ENCODE measurements at places on chromosomes 13 and 19. TPM values are rescaled to one million over a fixed set of nuclear protein-coding genes. Genes with fewer than 3 reads are reported as not detected.

- no peak for DNase-seq
These were observed 42.0 kb downstream of the LNX2 start for GRCh38 chr13:27578121-27579030.

DNA sequence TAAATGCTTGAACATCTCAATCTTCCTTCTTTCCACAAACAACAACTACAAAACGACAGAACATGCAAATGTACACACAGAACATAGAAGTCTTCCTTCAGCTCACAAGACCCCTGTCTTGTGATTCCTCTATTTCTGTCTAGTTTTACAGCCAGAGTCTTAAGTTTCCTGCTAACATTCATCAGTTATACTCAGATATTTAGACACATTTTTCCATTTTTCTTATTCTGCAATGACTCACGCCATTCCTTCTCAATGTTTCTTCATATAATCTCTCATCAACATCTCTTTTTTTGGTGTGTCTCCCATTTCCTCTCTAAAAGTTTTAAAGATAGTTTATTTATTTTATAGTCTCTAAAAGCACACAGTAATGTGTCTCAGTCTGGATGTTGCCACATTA lies 1872.9 kb upstream of the PCDH20 start:
- DNase-seq, result no peak

DNA sequence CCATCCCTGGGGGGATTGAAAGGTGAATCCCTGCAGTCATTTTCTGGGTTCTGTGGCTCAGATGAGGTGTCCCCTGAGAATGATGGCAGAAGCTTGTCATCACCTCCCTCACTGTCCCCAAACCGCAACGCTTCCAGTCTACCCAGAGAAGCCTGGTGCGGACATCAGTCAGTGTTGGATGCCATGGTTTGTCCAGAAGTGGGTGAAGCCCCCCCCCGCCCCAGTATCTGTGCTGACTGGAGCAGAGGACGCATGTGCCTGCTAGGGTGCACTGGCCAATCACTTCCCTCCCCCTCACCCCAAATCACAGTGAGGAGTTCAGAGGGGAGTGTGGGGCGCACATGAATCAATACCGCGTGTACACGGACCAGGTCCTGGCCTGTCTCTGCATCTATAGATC lies 150.5 kb downstream of the TEX29 start:
- DNase-seq, result no peak

GRCh38 chr13:73870970-73871935 lies 263.0 kb downstream of the KLF12 start:
- peak; percentile 33 for DNase-seq

DNA sequence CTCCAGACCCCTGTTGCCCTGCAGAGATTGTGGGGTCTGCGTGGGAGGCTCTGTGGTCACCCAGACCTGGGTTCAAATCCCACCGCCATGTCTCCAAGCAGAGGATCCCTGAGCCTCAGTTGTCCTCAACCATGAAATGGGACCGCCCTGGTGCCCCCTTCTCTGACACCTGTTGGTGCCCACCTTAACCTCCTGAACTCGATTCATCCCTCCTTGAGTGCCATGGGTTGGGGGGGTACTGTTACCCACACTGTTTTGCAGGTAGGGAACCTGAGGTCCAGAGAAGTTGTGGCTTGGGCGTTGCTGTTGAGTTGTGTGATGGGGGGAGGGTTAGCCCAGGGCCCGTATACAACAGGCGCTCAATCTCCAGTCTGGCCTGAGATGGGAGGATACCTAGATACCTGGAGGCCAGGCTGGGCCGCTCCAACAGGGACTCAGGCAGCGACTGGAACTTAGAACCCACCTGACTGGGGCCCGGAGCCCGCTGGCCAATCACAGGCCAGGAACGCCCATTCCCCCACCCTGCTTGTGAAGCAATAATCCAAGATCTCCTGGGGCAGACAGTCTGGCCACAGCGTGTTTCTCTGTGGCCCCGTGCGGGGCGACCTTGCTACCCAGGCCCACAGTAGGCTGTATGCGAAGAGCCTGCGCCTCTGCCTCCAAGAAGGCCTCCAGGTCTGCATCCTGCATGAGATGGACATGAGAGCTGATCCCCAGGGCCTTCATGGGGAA lies 2.8 kb downstream of the ARID3A start:
- no peak for DNase-seq

HCST gene
- 3.0 TPM for polyA plus RNA-seq

- no peak for DNase-seq
These were observed 147.9 kb downstream of the LMO7 start for GRCh38 chr13:75784003-75784402.

- DNase-seq, result no peak
These were observed 9.6 kb downstream of the PEPD start for GRCh38 chr19:33512021-33512420.

GRCh38 chr19:17235300-17235970 lies 9.4 kb downstream of the OCEL1 start:
- DNase-seq, result peak; percentile 57

DNA sequence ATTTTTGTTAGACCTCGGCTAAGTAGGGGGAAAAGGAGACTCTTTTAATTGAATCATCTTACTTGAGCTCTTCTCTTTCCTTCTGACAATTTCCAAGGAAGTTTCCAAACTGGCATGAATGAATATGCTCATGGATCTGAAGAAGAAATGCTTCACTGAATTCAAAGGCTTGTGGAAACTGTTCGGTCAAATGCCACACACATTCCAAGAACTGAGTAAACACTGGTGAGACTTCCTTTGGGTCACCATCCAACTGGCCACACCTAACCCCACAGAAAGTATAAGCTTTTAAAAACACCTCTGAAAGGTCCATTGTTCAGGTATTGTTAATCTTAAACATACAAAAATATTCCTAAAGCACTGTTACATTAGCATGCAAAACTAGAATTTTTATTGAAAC lies 33.6 kb downstream of the MTMR6 start:
- no peak for DNase-seq

DNA sequence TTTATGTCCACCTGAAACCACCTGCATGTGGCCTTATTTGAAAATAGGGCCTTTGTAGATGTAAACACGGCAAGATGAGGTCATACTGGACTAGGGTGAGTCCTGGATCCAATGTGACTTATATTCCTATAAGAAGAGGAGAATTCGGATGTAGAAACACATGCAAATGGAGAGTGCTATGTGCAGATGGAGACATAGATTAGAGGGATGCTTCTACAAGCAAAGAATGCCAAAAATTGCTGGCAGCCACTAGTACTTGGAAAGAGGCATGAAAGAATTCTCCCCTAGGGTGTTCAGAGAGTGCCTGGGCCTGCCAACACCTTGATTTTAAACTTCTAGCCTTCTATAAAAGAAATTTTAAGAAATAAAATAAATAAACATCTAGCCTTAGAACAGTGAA lies 226.1 kb downstream of the RFC3 start:
- no peak for DNase-seq

ZNF835 gene
- polyA plus RNA-seq, result 7.3 TPM

NBEA gene
- 15.7 TPM for polyA plus RNA-seq

SIGLEC8 gene
- 0.07 TPM for polyA plus RNA-seq

DNA sequence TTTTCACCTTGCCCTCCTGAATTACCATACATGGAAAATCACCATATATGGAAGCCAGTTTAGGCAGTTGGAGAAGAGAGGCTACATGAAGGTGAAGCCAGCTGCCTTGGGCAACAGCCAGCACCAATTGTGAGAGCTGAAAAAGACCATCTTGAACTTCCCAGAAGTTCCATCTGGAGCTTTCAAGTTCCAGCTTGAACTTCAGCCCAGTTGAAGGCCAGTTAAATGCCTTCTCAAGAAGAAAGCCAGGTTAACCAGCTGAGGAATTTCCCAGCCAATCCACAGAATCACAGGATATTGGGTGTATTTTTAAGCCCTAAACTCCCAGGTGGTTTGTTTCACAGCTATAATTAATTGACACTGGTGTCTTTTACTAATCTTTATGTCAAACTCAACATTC lies 713.6 kb upstream of the MIR17HG start:
- DNase-seq, result no peak

PCDH9 gene
- 12.9 TPM for polyA plus RNA-seq

DNA sequence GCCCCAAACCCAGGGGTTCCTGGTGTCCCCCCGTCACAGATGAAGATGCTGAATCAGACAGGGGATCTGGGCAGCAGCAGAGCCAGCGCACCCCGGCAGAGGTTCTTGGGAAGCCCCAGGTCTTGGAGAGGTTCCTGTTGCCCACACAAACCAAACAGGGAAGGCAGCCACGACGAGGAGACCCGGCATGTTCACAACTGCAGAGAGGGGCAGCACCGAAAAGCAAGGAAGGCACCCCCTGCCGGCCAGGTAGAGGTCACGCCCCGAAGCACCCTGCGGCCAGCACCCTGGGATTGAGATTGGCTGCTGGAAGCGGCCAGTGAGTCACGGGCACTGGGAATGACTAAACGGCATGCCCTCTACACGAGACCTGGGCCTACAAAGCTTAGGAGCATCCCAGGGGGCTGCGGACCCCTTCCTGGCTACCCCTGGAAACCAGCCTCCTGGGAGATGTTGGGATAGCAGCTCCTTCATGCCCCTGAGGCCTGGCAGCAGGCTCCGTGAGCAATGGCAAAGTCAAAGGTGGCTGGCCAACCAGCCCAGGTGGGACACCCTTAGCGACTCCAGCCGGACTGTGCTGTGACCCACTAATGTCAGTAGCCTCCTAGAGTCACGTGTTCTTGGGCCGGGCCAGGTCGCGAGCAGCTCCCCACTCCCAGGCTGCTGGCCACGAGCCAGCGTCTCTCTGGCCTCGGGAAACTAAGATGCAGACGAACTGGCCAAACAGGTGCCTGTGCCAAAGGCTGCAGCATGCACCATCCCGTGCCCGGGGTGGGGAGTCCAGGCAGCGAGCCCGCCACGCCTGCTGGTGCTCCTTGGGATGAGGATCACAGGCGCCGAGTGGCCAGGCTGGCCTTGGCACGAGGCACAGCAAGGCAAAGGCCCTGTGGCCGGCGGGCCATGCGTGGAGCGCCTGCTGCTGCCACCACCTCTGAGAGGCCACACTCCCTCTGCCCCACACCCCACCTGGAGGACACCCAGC lies 43.2 kb downstream of the MLLT1 start:
- DNase-seq, result no peak

GRCh38 chr19:47416643-47416985 lies 2.7 kb downstream of the MEIS3 start:
- DNase-seq, result no peak

DNA sequence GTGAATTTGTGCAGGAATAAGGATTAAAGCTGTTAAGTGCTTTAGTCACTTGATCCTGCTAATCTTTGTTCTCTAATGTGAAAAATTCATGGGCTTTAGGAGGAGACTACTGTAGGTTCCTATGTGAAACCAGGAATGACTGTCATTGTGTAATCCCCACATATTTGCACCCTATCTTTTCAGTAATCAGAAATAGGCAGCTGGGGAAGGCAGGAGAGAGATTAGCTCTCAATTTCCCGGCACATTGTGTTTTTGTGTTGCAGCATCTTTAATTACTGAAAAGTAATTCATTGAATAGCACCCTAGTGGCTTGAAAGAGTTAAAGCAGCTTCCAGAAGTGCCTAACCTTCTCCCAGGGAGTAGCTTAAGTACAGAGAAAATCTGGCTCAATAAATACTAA lies 282.9 kb downstream of the OLFM4 start:
- no peak for DNase-seq

DNA sequence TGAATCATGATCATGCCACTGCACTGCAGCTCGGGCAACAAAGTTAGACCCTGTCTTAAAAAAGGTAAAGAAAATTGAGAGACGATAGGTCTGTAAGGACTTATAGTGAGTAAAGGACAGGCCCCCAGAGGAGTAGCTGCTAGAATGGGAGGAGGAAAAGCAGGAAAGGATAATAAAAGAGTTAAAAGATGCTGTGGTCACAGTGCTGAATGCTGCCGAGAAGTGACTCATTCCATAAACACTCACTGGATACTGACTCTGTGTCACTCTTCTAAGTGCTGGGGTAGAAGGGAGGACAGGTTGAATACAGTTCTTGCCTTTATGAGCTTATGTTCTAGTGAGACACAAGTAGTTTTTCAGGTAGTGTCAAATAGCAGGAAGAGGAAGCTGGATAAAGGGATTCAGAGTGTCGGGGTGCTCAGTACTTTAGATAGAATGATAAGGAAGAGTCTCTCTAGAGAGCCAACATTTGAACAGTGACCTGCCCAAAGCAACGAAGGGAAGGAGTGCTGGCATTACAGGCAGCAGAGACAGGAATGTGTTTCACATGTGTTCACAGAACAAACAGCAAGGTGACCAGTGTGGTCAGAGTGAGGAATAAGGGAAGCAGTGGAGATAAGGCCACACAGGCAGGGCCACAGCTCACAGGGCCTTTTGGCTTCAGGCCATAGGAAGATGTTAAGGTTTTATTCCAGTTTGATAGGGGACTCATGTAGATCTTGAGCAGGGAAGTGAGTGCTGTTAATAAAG lies 1240.5 kb downstream of the UQCRFS1 start:
- no peak for DNase-seq

C1QTNF9B gene
- not detected for polyA plus RNA-seq

DNA sequence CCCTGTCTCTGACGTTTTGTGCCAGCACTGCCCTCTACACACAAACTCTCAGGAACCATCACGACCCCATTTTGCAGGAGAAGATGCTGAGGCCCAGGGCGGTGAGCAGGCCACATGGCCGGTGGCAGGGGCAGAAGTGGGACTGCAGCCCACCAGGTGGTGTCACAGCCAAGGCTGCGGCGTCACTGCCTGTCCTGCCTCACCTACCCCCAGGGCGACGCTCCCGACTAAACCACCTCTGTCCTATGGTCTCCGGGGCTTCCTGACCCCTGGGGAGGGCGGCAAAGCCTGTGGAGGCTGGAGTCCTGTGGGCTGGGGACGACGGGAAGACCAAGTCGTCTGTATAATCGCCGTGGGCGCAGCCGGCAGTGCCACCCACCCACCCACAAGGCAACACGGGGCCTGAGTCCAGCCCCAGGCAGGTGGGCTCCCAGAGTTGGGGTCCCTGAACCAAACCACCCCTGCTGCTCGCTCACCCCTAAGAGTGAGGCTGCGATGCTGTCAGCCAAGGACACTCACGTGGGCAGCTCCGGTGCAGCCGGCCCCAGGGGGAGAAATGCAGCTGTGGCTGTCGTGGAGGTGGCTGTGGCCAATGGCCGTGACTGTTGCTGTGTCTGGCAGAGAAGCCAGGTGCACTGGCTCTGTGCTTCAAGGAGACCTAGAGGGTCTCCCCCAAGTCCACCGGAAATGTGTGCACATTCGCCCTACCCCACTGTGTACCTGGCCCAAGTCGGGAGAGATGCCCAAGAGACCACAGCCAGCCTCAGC lies 29.7 kb downstream of the RASA3 start:
- DNase-seq, result no peak

KIR3DL2 gene
- not detected for polyA plus RNA-seq

SLITRK6 gene
- polyA plus RNA-seq, result 7.1 TPM

DNA sequence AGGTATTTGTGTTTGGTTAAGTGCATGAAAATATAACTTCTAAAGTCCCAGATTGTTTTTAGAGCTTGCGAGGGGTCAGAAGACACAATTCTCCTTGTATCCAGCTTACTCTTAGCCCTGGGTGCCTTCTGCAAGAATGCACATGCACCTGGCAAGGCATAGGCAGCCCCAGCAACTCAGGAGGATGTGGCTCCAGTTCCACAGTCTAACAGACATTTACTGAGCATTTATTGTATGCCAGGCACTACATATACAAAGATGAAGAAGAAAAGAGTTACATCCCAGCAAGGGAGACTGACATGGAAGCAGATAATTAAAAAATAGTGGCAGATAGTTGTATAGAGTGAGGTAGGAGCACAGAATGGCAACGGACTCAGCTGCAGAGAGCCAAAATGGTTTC lies 101.1 kb upstream of the FRY start:
- DNase-seq, result no peak

All from left renal cortex interstitium (tissue), 4 donors.